Islet precursor cell (in vitro differentiated cells): ENCODE measurements at places on chromosomes 12 and 14.

DNA sequence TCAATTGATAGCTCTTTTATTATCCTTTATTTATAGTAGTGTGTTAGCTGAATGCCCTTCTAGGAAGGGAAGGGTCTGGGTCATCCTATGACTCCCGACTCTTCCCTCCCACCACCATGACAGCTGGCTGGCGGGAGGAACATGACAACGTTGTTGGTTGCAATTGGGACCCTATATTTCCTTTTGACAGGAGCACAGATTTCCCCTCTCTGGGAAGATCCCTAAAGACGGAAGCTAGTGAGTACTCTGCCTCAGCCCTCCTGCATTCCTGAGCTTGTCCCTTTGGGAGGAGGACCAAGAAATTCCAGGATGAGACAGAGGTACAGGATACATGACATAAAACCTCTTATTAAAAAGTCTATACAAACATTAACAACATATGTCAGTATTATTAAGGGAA, 485.4 kb downstream of the NAV3 start:
- DNase-seq: no peak

- DNase-seq: peak; percentile 71
Observed at GRCh38 chr12:42893803-42894202, 304.3 kb upstream of the PRICKLE1 start.

DNA sequence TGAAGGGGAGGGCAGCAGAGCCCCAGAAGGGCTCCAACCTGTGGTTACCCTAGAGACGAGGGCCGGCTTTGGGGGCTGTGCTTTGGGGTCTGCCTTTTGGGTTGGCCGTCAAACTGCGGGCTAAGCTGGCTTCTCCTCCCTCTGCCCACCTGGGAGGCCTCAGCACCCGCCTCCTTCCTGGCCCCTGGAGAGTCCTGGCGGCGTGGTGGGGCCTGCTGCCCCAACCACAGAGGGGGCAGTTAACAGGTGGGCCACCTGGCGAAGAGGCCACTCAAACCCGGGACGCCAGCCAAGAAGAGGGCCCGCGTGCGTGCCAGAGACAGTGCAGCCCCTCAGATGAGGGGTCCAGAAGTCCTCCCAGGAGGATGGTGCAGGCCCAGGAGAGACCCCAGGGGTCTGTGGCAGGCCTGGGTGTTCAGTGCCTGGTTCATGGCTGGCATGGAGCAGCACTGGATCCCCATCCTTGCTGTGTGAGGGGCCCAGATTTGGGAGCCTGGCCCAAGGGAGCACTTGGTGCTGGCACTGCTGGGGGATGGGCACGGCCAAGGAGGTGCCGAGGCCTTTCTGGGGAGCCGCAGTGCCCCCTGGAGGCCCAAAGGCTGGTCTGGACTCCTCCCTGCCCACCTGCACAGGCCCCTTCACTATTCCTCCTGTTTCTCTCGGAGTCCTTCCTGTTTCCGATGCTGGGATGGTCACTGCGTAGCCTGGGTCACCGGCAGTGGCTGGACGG, 48.8 kb downstream of the LRCOL1 start:
- DNase-seq: no peak

- DNase-seq: no peak
Observed at GRCh38 chr14:68535404-68536017, 257.4 kb downstream of the ZFP36L1 start.

DNA sequence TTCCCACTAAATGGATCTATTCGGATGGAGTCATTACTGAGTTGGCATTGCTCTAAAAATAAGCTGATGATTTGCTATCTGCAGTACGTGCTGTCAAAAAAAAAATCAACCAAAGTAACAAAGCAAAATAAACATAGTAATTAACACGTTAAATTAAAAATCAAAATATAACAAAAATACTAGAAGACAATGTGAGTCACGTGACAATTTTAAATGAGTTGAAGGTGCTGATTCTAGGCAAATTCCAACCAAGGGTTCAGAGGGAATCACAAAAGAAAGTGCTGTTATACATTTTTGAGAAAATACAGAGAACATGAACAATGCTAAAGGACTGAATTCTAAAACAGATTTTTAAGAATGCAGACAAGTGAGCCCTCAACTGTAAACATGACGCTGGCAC, 45.2 kb upstream of the IFNG-AS1 start:
- DNase-seq: no peak

DNA sequence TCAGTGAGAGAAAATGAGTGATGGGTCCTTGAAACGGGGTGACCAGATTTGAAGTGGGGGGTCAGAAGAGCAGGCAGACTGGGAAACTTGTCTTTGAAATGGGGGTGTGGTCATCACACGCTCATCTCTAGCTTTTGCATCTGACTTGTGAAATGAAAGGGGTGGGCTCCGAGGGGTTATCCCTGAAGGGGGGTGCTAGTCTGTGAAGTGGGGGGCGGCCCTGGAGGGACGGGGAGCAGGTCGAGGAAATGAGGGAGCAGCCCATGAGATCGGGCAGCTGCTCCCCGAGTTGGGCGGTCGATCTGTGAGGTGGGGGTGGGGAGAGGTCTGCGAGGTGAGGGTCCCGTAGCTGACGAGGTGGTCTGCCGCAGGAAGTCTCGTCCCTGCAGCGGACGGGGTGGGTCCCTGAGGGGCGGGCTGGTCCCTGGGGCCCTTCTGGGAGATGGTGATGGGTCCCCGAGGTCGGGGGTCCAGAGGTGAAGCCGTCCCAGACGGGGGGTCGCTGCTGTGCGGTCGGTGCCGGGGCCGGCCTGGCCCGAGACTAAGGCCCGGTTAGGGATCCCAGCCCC, 542 bp downstream of the PXN start:
- DNase-seq: no peak

- DNase-seq: peak; percentile 52
Observed at GRCh38 chr14:27390155-27390554, 792.3 kb upstream of the NOVA1 start.

GRCh38 chr12:122942637-122943036, 23.6 kb downstream of the ABCB9 start:
- no peak for DNase-seq

DNA sequence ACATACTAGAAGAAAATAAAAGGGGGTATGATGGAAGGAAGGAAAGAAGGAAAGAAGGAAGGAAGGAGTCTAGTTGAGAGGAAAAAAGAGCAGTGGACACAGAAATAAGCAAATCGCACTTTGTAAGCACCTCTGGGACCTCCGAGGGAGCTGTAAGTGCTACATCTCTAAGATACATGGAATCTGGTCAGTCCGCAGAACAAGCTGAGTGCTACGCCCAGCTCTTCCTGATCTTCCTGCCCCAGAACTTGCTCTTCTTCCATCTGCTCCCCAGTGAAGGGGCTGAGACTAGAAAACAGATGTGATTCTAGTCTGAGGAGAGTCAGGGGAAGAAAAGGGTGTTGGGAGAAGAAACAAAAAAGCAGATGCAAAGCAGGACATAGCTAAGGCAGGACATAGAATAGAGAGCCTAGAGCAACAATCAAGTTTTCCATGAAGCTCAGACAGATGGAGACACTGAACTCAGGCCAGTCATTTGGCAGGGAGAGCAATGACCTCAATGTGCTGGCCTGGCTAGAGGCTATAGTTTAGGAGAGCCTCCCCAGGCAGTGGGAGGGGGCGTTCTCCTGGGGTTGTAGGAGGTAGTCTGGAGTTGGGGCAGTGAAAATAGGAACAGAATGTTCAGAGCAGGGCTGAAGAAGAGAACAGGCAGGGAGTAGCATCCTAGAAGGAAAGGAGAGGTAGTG, 1.7 kb upstream of the MFAP5 start:
- DNase-seq: peak; percentile 61

DNA sequence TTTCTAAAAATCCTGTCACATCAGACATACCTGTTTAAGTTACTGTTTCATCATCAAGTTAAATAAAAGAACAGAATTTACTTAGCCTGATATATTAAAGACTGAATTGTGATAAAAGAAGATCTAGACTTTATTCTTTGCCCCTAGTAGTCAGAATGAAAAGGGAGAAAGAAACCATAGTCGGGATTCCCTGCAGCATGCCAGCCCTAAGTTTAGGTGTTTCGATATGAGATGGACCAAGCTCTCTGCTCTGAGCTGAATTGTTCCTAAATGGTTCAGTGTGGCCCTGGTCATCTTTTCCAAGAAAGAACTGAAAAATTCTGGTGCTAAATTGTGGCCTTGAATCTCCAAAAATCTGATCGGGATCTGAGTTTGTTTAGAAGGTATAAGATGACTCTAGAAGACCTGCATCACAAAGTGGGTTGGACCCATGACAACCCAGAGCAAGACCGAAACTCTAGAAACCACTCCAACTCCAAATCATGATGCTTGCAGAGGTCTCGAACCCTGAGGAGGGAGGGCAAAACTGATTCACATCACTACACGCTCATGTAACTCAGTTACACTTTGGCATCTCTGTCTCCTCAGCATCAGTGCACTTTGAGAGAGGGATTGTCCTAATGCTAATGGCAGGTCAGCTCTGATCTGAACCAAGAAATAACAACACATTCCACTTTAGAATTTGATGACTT, 15.7 kb downstream of the PTGER2 start:
- DNase-seq: no peak

DNA sequence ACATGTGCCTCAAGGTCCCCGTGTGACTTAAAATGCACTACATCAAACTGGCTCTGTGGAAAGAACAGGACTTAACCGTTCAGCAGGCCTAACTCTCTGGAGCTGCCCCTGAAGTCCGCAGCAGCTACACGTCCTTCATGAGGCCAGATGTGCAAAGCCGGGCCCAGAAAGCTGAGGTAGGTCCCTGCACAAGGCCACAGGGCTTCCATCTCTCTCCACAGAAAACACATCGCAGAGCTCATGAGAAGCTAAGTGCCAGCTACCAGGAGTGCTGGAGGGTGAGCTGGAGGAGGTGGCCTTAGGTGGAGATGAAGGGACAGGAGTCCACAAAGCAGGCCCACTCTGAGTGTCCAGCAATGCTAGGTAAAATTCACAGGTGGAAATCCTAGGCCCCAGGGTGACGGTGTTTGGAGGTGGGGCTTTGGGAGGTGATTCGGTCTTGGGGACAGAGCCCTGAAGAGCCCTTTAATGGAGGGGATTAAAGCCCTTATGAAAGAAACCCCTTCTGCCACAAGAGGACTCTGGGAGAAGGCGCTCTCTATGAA, 52.4 kb downstream of the VCPKMT start:
- no peak for DNase-seq

DNA sequence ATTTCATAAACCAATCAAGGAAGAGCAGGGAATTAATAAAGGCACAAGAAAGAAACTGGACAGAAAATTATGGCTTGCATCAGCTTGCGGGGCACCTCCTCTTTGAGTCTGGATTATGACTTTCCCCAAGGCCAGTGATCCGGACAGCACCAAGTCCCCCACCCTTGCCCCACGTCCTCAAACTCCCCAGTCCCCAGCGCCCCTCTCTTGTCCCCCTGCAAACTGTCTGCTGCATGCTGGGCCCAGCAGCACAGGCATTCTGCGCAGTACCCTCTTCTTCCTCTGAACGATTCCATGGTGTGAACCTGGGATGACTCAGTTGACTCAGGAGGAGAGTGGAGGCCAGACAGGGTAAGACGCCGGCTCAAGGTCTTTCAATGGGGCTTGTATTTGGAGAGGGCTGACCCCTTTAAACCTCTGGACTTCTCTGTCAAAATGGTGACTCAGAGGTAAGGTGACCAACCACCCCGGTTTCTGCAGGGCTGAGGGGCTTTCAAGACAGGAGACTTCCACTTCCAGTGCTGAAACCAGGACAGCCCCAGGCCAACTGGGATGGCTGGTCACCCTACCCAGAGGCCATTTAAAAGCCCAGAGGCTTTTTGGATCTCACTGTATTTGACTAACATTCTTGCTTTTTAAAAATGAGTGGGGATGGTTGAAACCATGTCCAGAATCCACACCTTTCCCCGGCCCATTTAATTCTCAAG, 13.5 kb downstream of the C14orf132 start:
- DNase-seq: peak; percentile 61

DNA sequence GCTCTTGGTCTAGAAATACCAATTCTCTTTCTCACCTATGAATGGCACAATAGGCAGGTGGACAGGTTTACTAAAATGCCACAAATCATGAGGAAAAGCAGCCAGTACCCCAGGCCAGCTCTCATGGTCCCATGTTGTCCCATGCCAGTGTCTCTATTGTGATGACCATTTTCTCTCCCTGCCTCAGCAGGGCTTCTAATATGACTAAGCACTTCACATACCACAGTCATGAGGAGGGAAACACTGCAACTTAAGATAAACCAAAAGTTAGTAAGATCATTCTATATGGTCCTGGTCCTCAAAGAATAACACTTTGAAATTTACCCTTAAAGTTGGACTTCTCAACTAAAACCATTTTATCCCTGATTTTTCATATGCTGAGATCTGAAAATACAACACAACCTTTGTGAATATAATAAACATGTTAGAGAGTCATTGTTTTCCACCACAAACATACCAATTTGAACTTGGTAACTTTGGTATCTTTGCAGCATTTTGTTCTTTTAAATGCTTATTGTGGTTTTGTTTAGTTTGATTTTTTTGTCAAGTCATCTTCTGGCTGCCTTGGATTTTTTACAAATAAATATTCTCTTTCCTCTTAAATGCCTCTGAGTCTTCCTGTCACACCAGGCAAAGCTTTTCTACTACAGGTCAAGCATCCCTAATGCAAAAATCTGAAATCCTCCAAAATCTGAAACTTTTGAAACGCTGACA, 3.6 kb downstream of the TTC5 start:
- DNase-seq: no peak

DNA sequence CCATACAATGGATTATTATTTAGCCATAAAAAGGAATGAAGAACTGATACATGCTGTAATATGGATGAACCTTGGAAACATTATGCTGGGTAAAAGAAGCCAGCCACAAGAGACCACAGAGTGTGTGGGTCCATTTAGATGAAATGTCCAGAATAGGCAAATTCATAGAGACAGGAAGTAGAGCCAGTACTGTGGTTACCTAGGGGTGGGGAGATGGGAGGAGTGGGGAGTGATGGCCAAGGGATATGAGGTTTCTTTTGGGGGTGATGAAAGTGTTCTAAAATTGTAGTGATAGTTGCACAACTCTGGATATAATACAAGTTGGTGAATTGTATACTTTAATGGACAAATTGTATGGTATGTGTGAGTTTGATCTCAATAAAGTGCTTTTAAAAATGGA, 18.6 kb downstream of the JDP2 start:
- no peak for DNase-seq

DNA sequence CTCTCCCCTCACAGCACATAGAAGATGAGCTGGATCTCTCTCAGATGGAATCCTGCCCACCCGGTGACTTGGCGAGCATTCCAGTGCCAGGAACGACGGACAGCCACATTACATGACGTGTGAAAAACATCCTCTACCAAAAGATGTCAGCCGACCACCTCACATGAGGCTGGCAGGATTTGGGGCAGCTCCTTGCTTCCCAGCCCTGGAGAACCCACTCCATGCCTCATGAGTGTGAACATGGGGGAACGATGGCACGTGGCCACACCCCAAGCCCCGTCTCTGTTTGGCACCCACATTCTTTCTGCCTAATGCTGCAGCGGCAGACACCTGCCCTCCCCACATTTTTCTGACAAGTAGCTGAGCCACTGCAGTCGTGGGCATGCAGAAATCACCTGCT, 202.5 kb downstream of the CALM1 start:
- DNase-seq: no peak

DNA sequence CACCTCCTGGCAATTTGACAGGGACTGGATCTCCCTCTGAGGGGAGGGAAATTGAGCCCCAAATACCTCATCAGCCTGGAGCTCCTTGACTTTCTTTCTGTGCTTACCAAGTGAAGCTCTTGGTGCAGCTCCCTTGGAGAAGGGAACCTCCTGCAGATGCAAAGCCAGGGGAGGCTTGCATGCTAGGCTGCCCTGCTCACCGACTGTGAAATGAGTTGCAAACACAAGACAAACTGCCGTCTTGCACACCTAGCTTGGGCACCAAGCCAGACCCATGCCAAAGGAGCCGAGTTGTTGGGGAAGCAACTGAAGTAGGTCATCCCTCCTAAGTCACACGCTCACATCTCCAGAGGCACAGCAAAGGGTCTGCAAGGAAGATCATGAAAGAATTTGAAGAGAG, 95.2 kb downstream of the GTF2A1 start:
- no peak for DNase-seq

GRCh38 chr12:113097716-113098440, 37.7 kb downstream of the RASAL1 start:
- DNase-seq: peak; percentile 72
